ENCODE measurements at places on chromosomes 3 and 15.

DNA sequence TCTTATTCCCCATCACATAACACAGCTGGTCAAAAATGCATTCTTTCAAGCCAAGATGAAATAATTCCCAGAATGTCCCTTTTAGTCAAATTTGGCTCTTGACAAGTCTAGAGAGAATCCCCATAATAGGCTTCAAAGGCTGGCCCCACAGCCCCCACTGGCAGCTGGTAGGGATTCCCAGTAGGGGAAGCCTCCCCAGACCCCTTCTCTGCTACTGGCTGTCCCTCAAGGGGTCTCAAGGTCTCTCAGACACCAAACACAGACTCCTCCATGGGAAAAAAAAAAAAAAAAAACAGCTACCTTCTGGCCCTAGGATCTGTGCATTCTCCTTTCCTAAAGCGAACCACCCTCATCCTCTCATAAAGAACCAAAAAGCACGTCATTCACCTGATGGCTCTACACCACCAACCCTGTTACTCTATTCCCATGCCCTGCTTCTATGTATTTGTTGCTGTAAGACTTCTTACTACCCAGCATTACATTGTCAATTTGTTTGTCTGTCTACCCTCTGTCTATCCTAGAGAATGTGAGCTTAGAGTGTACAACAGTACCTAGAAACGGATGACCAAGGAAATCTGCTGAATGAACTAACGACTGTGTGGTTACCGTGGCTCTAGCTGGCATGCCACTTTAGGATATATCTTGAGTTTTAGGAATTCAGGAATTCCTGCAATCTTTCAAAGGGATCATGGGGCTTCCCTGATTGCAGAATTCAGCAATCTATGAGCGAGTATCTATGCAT lies 164.1 kb upstream of the NSMCE3 start:
- DNase-seq: no peak

- peak; percentile 80 for DNase-seq
Measured at GRCh38 chr3:57100046-57100695, 39.7 kb downstream of the SPATA12 start.

DNA sequence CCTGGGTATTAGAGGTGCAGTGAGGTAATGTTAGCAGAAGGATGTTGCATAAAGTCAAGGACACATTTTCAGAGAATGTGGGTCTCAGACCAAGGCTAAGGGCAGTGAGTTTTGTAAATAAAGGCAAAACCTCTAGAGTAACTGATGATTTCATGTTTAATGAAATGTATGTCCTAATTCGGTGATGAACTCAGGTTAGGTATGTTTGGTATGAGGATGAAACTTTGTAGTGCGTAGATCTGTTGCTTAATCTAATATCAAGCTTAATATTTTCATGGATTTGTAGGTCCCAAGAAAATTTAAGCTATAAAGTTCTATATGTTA lies 3.6 kb downstream of the USP50 start:
- DNase-seq: peak; percentile 74

DNA sequence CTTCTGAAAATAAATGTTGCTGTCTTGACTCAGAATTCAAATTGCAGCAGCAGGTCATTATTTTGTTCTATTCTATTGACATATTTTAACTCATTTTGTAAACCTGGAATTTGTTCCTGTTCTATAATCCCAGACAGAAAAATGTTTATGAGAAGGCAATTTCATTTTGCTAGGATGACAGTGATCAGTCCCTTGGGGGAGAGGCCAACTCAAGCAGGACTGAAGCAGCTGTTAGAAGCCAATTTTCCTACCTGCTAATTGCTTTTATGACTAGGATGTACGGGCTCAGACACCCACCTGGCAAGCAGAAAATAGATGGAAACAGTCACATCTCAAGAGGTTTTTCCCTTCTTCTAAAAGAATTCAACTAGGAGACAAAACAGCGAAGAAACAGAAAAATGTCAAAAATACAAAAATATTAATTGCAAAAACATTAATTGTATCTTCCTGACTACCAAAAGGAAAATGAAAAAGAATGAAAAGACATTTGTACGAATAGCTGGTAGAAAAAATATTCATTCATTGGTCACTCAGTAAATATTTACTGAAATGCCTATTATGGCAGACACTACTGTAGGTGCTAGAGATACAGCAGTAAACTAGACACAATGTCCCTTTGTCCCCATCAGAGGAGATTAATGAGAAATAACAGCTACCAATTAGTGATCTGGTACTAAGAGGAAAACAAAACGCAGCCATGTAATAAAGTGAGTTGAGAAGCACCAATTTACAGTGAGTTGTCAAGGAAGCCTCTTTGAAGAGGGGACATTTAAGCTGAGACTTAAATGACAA lies 73.5 kb downstream of the PEAK1 start:
- no peak for DNase-seq

DNA sequence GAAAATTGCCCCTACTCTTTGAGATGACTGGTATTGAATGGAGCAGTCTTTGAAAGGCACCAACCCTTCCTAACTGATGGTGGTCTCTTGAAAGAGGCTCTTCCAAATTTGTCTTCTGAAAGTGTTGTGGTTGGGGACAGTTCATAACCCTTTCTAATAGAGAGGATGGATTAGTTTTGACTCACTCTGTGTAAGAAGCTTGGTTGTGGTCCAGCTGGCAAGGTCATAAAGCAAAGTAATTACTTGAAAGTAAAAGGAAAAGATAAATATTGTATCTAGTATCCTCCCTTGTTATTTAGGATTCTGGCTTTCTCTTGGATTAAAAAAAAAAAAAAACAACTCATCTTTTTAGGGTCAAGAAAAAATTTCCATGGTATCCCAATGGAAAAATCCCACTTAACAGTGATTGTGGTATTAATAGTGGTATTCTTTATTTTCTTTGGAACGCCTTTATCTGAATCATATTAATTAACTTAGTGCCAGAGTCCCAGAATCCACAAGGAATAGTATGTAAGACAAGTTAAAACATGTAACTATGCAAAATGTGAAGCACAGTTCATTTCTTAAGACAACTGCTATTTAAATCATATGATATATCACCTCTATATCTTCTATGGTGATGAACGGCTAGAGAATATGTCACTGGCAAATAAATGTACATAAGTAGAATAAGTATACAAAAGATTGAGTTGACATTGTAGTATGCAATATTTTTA lies 469.3 kb upstream of the CDIN1 start:
- peak; percentile 63 for DNase-seq

- no peak for DNase-seq
Measured at GRCh38 chr3:32946973-32947788, 4.3 kb upstream of the CCR4 start.

DNA sequence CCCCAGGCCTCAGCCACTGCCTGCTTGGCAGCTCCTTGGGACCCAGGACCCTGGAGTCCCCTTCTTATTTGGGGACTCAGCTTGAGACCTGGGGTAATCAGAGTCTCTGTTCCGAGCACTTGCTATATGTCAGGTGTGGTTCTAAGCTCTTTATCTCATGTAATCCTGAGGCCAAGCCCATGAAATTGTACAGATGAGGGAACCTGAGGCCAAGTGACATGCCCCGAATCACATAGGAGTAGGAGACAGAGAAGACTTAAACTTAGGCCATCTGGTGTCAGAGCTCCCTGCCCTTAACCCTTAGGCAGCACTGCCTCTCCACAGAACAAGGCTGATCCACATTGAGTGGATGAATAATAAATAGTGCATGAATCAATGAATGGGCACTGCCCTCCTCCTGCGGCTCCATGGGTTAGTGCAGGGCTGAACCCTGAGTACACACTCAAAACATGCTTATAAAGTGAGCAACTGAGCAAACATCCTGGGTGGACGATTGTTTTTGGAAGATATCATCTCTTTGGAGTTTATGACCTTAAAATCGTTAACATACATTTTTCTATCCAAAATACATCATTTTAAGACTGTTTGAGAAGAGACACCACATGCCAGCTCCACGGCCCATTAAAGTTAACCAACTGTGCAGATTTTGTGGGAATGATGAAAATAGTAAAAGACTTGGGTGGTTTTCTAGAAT lies 33.2 kb upstream of the IQSEC1 start:
- DNase-seq: no peak

GRCh38 chr15:33226559-33227181 lies 32.2 kb upstream of the FMN1 start:
- peak; percentile 13 for DNase-seq

DNA sequence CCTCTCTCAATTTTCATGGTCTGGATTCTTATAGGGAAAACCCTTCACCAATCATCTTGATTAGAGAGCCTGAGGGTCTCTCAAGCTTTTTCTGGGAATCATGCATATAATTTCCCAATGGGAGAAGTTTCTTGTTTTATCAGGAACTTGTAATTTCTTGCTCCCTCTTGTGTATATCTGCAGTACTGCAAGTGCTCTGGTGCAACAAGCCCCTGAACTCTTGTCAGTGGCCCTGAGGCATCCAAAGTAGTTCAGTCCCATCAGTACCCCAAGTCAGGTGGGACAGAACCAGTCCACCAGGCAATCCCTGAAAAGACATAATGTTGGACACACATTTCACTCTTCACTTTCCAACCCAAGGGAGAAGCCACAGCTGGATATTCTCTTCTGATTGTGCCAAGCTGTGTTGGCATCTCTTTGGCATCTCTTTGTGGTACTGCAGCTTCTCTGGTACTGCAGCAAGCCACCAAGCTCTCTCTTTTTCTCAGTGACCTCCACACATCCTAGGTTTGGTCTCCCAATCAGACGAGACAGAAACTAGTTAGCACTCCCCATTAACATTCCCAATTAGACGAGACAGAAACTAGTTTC lies 214.5 kb downstream of the ZIC4 start:
- peak; percentile 76 for DNase-seq

- no peak for DNase-seq
Measured at GRCh38 chr3:142785996-142786395, 62.2 kb downstream of the TRPC1 start.

DNA sequence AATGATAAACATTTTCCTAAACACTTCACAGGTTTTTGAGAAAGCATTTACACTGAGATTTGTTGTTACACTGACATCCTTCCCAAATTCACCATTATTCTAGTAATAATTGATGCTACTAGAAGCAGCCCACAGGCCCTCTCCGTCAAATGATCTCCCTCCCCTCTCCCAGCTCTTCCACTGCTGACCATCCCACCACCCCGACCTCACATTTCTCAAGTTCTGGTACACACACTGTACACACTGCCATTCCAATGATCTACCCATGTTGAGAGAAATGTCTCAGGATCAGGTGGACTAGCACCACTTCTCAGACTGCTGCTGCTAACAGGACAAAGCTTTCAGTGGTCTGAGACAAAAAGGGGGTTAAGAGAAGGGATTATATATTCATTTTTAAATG lies 3.5 kb downstream of the TBC1D5 start:
- DNase-seq: no peak

DNA sequence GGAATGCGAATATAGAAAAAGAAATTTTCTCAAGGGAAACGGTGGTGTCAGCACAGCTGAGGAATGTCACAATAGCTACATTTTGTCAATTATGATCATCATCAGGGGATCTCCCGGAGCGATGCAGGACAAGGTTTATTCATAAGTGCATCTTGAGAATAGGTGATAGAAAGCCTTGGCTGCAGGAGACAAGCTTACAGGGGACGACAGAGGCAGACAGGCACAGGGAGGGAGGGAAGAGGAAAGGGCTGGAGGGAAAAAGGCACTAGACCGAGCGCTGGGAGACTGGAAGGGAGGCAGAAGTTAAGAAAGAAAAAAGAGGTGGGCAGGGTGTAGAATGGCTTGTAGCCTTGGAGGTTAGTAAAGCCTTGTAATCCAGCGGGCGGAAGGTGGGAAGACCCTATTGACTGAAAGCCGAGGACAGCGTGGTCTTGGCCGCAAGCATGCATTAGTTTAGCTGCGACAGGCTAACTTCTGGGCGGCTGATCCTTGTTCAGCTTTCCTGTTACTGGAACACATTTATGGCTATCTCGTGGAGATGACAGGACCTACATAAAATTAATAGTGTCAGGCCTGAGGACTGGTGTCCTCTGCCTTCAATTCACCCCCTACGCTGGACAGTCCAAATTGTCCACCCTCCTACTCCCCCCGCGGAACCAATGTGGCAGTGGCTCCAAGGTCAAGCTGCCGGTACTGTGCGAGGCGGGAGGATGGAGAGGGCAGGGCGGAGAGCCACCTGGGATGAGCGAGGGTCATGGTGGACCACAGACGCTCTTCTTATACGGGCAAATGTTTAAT lies 1.4 kb upstream of the NECTIN3 start:
- DNase-seq: no peak

DNA sequence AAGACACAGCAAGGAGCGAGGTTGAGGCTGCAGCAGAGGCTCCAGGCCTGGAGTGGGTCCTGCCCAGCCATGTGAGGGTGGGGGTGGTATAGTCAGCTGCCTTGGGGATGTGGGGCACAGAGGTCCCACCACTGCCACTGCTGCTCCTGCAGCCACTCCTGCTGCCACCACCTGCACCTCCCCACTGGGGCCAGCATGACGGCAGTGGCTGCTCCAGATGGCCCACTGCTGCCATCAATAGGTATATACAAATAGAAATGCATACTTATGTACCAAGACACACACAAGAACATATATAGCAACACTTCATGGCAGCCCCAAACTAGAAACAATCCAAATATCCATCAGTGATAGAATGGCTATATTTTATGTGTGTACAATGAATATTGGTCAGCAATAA lies 10.0 kb upstream of the TOP2B start:
- no peak for DNase-seq

- DNase-seq: peak; percentile 84
Measured at GRCh38 chr15:40743921-40744814, 10.9 kb downstream of the RMDN3 start.

DNA sequence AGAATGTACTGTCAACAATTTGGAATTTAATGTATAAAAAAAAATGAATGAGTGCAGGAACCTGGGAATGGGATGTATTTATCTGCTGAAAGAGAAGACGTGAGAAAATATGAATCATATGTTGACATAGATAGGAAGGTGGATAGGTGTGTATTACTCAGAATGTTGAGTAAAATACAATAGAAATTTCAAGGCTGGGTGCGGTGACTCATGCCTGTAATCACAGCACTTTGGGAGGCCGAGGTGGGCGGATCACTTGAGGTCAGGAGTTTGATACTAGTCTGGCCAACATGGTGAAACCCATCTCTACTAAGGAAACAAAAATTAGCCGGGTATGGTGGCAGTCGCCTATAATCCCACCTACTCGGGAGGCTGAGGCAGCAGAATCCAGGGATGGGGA lies 202.8 kb downstream of the CADM2 start:
- DNase-seq: no peak

DNA sequence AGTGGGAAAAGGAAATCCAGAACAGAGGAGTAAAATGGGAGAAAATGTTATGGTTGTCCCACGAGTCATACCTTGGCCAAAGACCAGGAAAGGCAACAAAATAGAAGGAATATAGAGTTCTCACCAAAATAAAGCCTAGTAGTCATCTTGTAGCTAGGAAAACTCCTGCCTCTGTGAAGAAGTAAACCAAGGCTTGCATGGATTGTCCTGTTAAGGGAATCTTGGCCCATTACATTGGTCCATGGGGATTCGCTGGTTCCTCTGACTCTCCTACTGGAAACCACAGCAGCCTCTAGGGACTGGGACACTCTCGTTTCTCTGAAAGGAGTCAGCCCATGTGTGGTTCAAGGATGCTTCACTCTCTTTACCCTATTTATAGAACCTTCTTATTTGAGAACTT lies 62.9 kb upstream of the FNDC3B start:
- peak; percentile 59 for DNase-seq

- no peak for DNase-seq
Measured at GRCh38 chr15:60297047-60297446, 100.7 kb downstream of the ANXA2 start.
